ENCODE measurements at places on chromosomes 1 and 21.
A peak's percentile ranks its signal among the peaks of the same experiment; 100 is the strongest.

DNA sequence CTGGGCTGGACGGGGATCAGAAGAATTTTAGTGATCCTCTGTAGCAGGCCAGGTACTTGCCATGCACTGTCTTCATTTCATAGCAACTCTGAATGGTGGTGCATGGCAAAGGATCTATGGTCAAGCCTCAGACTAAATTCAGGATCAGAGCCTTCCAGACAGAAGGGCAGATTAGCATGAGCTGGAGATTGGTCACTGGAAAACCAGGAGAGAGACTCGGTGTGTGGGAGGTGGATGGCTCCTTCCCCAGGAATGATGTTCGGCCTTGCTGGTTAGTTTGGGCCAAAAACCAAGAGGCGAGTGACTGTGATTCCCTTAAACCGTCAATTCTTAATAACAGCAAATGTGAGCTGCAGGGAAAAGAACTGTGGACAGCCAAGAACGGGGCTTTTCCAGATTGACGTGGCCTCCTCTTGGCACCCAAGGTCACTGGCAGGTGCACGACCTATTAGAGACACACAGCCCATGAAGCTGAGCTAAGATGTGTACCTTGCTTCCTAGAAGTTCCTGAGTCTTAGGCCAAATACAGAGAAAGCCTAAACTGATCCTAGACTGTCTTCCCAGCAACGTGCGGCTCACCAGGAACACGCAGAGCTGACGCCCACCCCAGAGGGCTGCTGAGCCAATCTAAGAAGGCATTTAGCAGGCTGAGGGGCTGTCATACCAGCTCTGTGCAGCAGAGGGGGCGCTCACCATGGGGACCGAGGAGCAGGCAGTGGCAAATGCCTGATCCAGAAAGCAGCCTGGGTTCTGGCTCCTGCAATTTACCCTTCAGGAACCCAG lies 18.5 kb downstream of the ALDH4A1 start:
- peak; percentile 63 for DNase-seq

DNA sequence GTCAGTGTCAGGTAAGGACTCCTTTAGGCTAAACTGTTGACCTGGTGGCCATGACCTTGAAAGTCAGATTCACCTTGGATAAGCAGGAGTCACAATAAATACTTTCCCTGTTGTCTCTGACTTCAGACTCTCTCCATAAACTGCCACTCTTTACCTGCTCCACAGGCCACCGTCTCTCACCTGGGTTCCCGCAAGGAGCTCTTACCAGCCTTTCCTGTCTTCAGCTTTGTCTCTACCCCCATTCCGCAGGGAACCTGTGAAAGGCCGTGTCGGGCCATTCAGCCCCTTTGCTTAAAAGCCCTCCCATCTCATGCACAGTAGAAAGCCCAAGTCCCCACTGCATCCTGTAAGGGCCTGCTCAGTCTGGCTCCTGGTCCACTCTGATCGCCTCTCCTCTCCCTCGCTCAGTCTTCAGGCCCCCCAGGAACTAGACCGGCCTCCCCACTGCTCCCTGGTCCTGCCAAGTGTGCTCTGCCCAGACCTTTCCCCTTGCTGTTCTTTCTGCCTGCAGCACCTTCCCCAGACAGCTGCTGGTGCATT lies 79.5 kb downstream of the ACTL8 start:
- DNase-seq = no peak

DNA sequence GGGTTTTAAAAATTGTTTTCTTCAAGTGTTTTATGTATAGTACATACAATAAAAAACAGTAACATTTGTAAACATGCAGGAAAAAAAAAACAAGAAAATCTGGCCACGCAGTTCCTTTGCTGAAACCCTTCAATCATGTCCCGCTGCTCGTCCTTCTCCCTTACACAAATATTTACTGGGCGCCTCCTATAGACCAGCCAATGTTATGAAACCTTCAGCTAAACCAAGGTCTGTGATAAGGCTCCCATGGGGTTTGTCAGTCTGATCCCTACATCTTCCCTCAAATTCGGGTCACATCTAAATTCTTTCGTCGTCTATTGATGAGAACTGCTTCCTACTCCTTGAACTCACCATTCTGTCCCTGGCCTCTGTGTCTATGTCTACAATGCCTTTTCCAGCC lies 583.9 kb downstream of the SMYD3 start:
- DNase-seq = no peak

DNA sequence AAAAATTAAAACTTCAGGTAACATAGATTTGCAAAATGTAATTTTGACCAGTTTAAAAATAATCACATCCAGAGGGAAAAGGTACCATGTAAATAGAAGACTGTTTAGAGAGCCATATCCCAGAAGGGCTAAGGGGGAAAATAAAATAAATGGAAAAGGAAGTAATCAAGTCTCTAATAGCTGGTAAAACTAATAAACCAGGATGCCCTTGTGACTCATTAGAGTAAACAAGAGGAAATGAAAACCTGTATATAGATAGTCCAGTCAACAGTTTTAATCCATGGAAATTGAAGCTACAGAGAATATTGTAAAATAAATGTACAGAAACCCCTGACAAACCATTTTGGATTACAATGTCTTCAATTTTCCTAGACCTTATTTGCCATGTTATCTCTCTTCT lies 698.0 kb upstream of the RGS18 start:
- no peak for DNase-seq

DNA sequence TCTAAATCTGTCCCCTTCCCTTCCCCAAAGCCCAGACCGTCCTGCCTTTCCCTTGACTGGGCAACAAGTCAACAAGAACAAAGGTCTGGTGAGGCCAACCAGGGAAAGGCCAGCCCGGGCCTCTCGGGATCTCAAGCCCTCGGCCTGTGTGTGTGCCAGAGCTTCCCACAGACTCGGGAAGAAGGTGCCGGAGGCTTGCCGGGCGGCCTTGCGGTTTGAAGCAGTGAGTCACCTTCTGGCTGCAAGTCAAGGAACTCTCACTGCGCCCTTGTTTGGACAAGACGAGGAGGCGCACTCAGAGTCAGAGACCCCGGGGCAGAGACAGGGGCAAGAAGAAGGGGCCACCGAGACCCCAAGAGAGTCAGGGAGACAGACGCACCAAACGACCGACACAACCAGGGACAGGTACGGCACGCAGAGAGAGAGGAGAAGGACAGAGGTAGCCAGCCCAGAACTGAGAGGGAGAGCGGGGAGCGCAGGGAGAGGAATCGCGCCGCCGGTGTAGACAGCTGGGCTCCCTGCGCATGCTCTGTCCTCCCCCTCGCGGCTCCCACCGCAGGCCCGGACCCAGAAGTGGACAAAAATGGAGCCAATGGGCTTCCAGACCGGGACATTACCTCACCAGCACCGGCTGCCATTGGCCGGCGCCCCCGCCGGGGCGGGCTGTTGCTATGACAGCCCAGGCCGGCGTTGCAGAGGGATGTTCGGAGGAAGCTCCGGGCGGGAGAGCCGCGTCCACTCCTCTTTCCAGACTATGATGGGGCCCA lies 66.6 kb upstream of the LAPTM5 start:
- DNase-seq = peak; percentile 99

GRCh38 chr1:29856340-29857114 lies 620.2 kb downstream of the PTPRU start:
- no peak for DNase-seq

GRCh38 chr1:176338877-176339276 lies 124.1 kb upstream of the PAPPA2 start:
- no peak for DNase-seq

GRCh38 chr1:185795181-185795580 lies 61.0 kb downstream of the HMCN1 start:
- peak; percentile 86 for DNase-seq

DNA sequence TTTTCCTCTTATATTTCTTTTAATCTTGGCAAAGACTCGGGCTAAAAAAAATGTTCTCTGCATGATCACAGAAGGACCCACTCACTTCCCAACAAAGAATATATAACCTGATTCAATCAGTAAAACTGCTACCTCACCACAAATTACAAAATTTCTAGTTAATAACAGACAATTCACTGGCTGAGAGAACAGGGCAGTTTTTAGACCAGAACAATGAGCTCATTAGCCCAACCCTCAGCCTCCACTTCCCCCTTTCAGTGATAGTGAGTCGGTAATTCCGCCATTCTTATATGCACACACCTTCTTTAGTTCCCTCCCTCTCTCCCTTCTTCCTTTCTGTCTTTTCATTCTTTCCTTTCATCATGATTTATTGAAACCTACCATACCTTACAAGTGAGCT lies 8.9 kb downstream of the SIPA1L2 start:
- no peak for DNase-seq

GRCh38 chr1:158020886-158021620 lies 27.6 kb downstream of the KIRREL1 start:
- peak; percentile 54 for DNase-seq

DNA sequence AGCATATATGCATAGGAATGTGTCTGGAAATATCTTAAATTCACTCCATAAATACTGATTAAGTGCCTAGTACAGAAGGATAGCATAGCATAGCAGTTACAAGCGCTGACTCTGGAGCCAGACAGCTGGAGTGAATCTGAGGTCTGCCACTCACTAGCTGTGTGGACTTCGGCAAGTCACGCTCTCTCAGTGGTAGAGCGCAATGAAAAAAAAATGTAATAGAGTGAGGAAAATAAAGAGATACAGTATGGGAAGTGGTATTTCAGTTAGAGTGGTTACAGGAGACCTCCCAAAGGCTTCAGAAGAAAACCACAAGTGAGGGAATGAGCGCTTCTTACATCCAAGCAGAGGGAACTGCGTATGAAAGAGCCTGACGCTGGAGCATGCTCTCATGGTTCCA lies 338.9 kb upstream of the PRMT6 start:
- peak; percentile 66 for DNase-seq

- DNase-seq = no peak
Measured at GRCh38 chr1:162191396-162192305, 122.2 kb downstream of the NOS1AP start.

- DNase-seq = no peak
Measured at GRCh38 chr1:4118746-4119515, 218.9 kb upstream of the C1orf174 start.

GRCh38 chr1:116273042-116273783 lies 99.8 kb upstream of the ATP1A1 start:
- DNase-seq = no peak

- no peak for DNase-seq
Measured at GRCh38 chr1:205353612-205354011, 3.1 kb downstream of the KLHDC8A start.

- DNase-seq = no peak
Measured at GRCh38 chr1:110638058-110638457, 31.9 kb upstream of the KCNA2 start.

DNA sequence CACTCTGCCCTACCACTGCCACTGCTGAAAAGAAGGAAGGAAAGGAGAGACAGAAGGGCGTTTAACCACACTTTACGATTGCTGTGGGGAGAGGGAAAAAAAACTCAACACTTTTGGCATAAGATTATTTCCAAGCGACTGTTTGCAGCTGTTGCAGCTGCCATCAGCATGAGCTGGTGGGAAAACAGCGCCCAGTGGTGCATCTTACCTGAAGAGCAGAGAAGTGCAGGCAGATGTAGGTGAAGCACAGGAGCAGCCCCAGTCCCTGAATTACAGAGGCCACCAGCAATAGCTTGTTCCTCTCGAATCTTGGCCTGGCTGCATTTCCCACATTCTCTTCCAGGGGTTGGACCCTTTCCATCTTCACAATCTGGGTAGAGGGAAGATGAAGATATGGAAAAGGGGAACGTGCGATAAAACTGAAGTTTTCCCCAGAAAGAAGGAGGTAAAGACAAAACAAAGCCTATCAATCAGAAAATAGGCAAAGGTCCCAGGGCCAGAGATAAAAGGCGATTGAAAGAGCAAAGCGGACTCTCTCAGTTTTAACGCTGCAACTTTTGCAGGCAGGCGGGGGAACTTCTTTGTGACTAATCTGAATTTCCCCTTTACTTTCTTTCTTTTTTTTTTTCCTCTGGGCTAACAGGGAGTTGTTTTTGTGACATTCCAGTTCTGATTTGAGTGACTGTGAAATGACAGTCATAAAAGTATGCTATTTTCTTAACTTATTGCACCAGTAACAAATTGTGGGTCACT lies at the start of gene TNFSF4:
TSS of gene TNFSF4 (minus strand) at position 516 of the 753 bp plus-strand sequence. CDS start at position 361, 155 bp downstream.
- no peak for DNase-seq

DNA sequence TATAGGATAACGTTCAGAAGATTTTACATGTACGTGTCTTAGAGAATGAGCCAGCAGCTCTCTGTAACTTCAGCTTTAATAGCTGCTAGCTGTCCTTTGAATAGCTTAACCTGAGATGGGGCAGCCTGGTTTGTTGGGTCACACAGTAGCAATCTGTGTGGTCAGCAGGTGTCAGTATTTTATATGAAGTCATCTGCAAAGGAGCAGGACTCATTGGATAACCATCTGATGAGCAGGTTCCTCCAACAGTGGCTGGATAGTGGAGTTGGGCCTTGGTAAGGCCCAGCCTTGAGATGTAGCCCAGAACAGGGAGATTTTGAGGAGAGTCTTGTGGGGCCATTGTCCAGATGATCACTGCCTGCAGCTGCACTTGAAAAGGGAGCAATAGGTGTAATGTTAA lies 6.4 kb downstream of the GSTM5 start:
- DNase-seq = no peak

GRCh38 chr1:66446261-66447001 lies 87.5 kb upstream of the SGIP1 start:
- DNase-seq = peak; percentile 73

DNA sequence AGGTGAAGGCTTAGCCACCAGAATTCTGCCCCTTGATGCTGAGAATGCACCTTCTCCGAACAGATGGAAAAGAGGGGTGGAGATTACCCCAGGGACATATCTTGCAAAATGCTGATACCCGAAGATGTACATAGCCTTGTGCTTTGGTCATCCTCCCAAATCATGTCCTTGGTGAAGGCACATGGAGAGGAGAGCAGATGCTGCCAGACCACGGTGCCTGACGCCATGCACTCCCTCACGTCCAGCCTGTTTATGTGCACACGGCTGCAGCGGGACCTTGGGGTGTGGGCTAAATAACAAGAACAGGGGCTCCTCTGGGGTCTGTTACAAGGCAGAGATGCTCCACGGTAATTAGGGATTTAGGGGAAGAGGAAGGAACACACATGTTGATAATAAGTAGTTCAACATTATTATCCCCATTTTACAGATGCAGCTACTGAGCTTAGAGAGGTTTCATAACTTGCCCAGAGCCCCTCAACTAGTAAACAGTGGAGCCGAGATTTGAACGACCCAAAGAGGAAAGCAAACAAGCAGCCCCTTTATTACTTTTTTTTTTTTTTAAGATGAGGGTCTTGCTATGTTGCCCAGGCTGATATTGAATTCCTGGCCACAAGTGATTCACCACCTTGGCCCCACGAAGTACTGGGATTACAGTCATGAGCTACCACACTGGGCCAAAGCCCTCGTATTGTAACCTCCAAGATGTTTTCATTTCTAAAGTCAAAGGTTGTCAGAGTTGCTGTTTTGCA lies 12.9 kb downstream of the EPHX1 start:
- no peak for DNase-seq

GRCh38 chr1:225258811-225259210 lies 169.0 kb downstream of the LBR start:
- DNase-seq = no peak

- peak; percentile 42 for DNase-seq
Measured at GRCh38 chr1:163535807-163536206, 214.1 kb downstream of the NUF2 start.

- peak; percentile 55 for DNase-seq
Measured at GRCh38 chr1:228013935-228014930, 7.4 kb downstream of the WNT3A start.

GRCh38 chr1:37151789-37152188 lies 117.5 kb upstream of the GRIK3 start:
- DNase-seq = no peak
